ENCODE measurements at places on chromosomes 3 and 15. TPM values are rescaled to one million over a fixed set of nuclear protein-coding genes. Genes with fewer than 3 reads are reported as not detected.

GRCh38 chr3:39712413-39713048, 96.9 kb upstream of the MYRIP start:
- DNase-seq: no peak

- DNase-seq: no peak
These were observed 71.3 kb downstream of the CMTM8 start for GRCh38 chr3:32309654-32310242.

- no peak for DNase-seq
These were observed 1.4 kb upstream of the SNX33 start for GRCh38 chr15:75646112-75646943.

ANKRD34C gene
- total RNA-seq: not detected

ASB14 gene
- not detected for total RNA-seq

DNA sequence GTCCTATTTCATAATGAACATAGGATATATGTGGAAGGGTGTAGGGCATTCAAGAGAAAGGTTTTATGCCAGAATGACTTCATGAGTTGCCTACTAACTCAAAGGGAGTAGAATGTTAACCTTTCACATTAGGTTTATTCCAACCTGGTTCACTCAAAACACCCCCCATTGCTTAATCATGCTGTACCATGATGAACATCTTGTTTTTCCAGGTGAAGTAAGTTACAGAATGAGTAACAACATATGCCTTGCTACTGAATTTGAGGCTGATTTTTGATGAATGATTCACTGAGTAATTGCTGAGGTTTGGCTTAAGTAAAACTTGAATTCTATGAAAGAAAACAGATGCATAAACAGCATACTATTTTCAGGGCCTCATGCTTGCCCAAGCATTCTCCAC, 5.9 kb upstream of the CLDN16 start:
- DNase-seq: no peak

VPS13C gene
- total RNA-seq: 18.1 TPM

DNA sequence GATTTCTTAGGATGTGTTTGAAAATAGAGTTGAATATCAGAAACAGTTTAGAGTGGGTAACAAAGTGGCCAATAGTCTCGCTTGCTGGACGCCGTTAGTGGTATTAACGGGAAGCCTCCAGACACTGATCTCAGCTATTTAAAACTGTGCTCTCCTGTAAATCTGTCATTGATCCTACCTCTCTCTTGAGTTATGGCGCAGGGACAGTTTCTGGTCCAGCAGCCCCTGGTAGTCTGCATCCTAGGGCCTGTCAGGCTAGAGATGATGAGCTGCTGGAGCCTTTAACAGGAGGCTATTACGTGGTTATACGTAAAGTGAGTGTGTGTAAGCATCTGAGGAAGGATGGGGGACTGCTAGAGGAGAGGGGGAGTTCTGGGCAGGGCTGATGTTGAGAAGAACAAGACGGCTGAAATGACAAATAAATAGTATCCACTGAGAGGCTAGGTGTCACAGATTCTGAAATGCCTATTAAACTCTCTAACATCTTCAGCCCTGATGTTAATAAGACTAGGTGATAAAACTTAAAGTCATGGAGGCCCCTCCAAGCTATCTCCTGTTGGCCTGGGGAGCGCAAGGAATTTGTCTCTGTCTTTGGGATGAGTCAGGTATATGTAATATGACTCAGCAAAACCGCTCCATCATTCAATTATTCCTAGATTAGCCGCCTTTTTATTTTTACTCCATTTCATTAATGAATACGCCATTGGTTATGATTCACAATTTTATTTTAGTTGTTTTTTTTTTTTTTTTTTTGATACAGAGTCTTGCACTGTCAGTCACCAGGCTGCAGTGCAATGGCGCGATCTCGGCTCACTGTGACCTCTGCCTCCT, 155.7 kb downstream of the GREM1 start:
- DNase-seq: no peak

DNA sequence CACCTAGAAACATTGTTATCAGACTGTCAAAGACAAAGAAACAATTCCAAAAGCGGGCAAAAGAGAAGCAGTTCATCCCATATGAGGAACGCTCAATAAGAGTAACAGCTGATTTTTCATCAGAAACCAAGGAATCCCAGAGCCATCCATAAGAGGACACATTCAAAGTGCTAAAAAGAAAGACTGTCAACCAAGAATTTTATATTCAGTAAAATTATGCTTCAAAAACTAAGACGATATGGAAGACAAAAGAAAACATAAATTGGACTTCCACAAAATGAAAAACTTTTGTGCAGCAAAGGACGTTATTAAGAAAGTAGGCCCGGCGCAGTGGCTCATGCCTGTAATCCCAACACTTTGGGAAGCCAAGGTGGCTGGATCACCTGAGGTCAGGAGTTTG, 4.0 kb downstream of the LEO1 start:
- DNase-seq: no peak

Measured in activated T-cell treated with anti-CD3 and anti-CD28 coated beads, Interleukin-2, amount 50 U/mL, for 4 hours (primary cell).